ENCODE measurements at places on chromosomes 12 and 14.

- DNase-seq = no peak
Observed at GRCh38 chr14:75147423-75148071, 20.7 kb upstream of the NEK9 start.

DNA sequence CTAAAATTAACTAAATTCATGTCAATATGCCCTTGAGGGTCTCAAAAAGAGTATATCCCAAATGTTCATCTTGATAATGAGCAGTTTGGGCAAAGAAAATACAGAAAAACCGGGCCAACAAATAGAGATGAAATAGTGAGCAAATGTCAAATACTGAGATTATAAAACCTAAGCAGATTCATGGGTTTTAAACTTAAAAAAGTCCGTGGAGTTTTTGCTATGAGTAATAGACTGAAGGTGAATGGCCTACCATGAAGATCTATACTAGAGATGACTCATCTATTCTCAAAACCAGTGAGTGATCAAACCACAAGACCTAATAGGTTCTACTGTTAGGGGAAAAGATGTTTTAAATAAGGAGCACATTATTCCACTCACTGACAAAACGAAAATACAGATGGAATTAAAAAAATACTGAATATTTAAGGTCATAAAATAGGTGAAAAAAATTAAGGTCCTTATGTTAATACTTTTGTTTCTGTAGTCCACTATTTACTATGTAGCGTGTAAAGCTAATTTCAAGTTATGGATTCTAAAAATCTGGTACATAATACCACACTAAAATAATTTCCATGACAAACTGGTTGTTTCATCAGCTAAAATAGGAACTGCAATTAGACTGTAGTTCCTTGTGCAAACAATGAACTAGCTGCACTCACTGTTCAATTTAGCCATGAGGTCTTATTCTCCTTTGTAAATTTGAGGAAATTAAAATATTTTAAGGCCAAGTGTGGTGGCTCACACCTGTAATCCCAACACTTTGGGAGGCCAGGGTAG lies 5.0 kb downstream of the HNRNPC start:
- DNase-seq = no peak

DNA sequence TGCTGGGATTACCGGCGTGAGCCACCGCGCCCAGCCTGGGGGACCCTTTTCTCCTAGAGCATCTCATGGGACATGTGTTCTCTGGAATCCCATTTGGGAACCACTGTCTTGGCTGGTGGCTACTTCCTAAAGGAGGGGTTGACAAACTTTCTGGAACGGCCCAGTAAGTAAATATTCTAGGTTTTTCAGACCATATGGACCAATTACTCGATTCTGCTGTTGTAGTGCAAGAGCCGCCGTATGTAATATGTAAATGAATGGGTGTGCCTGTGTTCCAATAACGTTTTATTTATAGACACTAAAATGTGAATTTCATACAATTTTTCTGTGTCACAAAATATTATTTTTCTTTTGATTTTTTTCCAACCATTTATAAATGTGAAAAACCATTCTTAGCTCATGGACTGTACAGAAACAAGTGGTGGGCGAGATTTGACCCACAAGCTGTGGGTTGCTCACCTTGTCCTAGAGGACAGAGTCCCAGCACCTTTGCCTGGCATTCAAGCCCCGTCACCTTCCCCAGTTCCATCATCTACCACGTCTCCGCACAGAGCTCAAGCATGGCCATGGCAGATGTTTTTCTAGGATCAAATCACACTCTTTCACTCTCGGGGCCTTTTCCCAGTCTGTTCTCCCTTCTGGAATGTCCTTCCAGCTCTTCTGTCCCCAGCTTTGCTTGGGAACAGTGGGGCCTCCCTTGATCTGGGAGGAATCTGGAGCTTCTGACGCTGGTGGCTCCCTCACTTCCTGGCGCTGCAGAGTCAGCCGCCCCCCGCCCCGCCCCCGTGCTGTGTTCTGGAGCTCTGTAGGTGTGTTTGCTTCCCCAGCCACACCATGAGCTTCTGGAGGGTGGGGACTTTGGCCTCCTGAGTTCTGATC lies 17.9 kb upstream of the RCOR1 start:
- DNase-seq = no peak

DNA sequence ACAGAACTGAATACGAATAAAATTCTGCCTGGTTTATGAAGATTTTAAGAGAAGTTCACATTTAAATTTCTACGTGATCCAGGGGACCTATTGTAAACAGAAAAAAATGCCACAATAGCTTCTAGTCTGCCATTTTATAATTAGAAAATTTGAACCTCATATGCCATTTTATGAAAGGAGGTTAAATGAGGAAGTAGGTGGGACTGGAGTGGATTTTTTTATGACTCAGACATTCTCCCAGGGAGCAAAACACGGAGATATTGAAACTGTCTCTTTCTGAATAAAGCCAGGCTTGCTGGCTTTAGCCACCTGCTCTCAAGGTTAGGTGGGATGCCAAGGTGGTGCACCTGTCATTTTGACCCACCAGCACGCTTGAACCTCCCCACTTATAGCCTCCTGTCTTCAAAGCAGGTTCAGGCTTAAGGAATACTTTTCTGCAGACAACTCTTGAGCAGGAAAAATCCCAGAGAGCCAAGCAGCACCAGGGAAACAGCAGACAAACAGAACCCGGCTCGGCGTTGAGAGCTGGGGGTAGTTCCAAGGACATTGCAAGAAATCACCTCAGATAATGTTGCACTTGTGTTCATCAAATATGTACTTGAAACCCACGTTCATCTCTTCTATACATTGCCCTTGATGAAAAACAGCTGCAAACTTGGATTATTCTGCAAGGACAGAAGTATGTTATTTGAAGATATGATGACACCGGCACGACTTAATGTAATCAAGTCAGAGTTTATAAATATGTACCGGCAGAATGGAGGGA lies 203.7 kb downstream of the PPM1H start:
- DNase-seq = no peak

DNA sequence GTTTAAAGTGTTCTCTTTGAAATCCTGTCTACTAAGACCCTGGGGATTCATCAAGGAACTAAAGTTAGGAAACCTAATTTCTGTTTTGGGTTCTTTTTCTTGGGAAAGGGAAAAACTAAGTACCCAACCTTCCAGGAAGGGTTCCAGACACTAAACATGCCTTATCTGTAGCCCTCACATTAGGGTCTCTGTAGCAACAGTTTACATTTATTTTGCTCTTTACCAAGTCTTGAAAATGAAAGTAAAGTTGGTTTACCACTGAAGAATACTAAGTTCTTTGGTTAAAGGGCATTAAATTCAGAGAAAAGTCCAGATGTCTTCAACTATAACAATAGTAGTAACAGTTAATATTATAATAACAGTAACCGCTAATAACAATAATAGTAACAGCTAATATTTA lies 207.5 kb upstream of the CDKN3 start:
- no peak for DNase-seq

DNA sequence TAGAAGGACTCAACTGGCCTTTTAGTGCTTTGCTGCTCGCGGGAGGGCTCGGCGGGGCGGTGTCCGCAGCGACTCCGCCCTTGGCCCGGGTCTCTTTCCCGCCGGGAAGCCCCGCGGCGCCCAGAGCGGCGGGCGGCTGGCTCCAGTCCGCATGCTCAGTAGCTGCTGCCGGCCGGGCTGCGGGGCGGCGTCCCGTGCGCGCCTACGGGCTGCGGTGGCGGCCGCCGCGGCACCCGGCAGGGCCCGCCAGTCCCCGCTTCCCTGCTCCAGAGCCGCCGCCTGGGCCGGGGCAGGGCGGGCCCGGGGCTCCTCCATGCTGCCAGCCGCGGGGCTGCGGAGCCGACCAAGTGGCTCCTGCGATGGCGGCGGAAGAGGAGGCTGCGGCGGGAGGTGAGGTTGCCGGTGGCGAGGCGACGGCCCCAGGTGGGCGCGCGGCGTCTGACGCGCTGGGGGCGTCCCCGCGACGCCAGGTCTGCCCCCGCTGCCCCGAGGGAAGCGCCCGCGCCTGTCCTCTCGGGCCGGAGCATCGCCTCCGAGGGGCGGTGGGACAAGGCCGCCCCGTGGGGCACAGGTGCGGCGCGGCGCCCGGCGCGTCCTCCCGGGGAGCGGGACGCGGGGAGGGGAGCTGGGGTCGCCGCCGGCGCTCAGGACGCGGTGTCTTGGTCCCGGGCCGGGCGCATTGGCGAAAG lies at the start of gene BMAL2:
TSS of gene BMAL2 (plus strand) at position 123 of the 689 bp plus-strand sequence. CDS start at position 360, 237 bp downstream.
- DNase-seq = peak; percentile 27

DNA sequence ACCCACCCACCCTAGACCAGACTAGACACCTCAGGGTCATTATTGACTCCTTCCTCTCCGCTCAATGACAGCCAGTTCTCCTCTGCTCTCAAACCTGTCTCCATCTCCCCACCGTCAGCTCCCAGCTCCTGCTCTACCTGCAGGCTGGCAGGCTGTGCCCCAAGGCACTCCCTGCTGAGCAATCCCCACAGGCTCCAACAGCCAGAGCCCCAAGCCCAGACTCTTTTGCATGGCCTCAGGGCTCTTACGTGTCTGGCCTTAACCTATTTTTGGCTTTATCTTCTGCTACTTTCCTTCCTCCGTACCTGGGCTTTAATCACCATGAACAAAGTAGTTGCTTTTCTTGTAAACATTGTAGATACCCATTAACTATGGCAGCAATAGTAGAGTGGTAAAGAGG lies 162.9 kb upstream of the PRMT8 start:
- no peak for DNase-seq

- no peak for DNase-seq
Observed at GRCh38 chr12:80780746-80781145, 64.0 kb downstream of the MYF5 start.

- DNase-seq = no peak
Observed at GRCh38 chr12:9936591-9936990, 4.4 kb upstream of the CLEC2A start.

DNA sequence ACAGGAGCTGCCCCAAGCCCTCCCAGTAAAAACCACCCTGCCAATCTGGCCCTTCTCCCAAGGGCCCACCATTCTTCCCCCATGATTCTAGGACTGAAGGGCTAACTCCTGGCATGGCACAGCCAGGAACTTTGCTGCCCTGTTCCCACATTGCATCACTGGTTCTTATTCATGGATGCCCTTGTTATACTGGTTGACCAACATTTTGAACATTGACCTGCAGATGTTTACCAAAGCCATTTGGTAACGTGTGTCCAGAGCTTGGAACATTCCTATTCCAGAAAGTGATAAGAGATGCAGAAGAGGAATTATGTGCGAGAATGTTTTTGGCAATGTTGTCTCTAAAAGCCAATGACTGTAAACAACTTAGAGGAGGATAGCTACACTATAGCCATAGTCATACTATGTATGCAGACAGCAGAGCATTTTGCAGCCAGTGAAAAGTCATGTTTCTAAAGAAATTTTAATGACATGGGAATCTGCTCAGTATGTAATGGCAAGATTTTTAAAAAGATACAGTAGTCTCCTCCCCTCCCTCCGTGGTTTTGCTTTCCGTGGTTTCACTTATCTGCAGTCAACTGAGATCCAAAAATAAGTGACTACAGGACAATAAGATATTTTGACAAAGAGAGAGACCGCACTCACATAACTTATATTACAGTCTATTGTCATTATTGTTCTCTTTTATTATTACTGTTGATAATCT lies 108.8 kb downstream of the DAAM1 start:
- DNase-seq = no peak

DNA sequence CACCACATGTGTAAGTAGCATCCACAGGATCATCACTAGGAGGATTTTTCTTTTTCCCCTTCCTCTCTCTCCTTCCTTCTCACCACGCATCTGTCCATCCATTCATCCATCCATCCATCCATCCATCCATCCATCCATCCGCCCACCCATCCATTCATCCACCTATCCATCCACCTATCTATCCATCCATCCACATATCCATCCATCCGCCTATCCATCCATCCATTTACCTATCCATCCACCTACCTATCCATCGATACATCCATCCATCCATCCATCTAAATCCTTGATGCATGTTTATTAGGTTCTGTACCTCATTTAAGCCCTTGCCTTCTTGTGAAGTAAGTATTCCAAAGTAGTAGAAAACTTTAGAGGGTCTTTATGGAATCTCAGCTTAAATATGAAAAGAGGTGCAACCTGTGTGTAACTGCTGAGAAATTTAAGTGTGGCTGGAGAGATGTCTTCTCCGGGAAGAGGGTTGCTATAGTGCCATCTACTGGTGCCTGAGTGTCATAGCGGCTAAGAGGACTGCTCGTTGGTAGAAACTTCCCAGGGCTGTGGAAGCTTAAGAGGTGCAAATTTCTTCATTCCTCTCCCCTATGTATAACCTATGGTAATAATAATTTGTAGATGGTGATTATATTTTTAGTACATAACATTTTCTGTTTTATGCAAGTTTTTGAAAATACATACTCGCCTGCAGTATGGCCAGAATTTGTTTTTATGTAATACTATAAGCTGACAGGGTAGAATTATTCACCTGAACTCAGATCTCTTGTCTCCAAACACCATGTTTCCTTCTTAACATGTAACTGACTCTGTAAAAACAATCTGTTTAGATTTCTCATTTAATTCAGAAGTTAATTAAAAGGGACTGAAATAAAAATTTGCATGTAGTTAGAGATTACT lies 46.0 kb downstream of the MYO1H start:
- peak; percentile 48 for DNase-seq

- peak; percentile 74 for DNase-seq
Observed at GRCh38 chr12:52278575-52279421, 4.4 kb downstream of the KRT86 start.

DNA sequence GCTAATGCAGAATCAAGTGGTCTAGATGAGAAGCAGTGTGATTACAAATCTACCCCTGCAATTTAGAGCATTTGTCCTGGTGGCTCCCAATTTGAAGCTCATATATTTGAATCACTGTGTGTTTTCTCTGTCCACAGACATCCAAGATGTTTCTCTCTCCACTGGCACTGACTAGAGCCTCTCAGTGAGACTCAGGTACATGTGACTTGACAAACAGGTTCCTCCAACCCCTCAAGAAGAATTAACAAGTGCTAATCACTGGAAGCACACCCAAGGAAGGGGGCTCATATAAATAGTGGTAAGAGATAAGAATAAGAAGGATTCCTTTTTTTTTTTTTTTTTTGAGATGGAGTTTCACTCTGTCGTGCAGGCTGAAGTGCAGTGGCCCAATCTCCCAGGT lies 20.5 kb downstream of the OR10G2 start:
- DNase-seq = no peak

DNA sequence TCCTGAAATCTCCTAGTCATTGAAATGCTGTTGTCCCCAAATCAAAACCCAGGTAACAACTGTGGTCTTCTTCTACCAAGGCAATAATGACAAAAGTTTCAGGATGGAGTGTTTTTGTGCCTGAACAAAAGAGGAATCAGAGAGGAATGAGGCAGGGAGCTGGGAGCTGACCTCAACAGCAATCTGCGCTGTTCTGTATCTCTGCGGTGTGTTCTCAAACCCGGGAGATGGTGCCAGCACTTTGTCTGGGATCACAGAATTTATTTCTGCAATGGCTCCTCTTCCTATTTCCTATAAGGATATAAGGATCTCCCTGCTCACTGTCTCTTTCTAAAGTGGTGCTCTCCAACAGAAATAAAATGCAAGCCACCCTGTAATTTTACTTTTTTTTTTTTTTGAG lies 449 bp upstream of the GLT8D2 start:
- DNase-seq = no peak

All from stimulated activated CD4-positive, alpha-beta T cell treated with anti-CD3 and anti-CD28 coated beads, Interleukin-4, amount 100 ng/mL, for 24 hours (primary cell).